Mucosa of gallbladder (tissue), 1 donor: ENCODE measurements at places on chromosomes 13 and 19. TPM values are rescaled to one million over a fixed set of nuclear protein-coding genes. Genes with fewer than 3 reads are reported as not detected.

Gene UNC13A
- total RNA-seq, result 0.78 TPM

Gene CDX2
- 0.17 TPM for total RNA-seq

Gene PSG5
- total RNA-seq, result not detected

Gene SPRYD7
- 6.3 TPM for total RNA-seq

GRCh38 chr13:72437458-72437857 lies 290.0 kb downstream of the MZT1 start:
- no peak for DNase-seq

GRCh38 chr19:18469069-18469846 lies 31.3 kb upstream of the ISYNA1 start:
- DNase-seq, result peak; percentile 56

DNA sequence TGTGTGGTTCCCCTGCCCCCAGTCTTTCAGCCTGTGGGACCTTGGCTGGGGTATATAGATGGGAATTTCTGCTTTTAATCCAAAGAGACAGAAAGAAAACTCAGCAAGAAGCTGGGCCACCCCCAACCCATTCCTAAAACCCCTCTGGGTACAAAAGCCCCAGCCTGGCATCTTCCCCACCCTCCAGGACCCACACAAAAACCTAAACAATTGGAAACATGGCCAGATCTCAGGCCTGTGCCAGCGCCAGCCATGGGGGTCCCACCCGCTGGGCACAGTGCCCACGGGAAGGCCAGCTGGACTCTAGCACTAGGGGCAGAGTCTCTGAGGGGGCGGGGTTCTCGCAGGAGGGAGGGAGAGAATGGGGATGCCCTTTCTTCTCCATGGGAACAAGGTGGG lies 8.6 kb downstream of the LYL1 start:
- no peak for DNase-seq

- no peak for DNase-seq
Measured at GRCh38 chr13:113239357-113239756, 29.9 kb downstream of the CUL4A start.

DNA sequence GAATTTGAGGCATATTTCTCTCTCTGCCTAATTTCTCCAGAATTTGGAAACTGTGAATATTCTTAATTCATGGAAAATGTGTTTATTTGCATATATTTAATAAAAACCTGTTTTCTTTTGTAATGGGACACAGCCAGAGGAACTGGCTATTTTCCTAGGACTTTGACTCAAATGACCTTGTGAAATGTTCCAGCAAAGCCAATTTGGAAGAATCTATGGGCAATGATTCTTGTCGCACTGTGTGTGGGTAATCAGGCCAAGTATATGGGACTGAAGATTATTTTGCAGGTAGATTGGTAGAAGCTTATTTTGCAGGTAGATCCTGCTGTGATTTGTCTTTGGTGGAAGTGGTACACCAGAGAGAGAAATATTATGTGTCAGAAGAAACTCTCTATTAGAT lies 38.8 kb downstream of the SUCLA2 start:
- DNase-seq, result no peak

GRCh38 chr13:42041684-42042035 lies 6.8 kb upstream of the DGKH start:
- DNase-seq, result peak; percentile 60

- DNase-seq, result no peak
Measured at GRCh38 chr13:74036373-74036772, 97.8 kb downstream of the KLF12 start.

- DNase-seq, result peak; percentile 10
Measured at GRCh38 chr19:53158119-53158656, 665 bp downstream of the ZNF347 start.

- DNase-seq, result no peak
Measured at GRCh38 chr13:40652588-40652940, 13.9 kb downstream of the FOXO1 start.

DNA sequence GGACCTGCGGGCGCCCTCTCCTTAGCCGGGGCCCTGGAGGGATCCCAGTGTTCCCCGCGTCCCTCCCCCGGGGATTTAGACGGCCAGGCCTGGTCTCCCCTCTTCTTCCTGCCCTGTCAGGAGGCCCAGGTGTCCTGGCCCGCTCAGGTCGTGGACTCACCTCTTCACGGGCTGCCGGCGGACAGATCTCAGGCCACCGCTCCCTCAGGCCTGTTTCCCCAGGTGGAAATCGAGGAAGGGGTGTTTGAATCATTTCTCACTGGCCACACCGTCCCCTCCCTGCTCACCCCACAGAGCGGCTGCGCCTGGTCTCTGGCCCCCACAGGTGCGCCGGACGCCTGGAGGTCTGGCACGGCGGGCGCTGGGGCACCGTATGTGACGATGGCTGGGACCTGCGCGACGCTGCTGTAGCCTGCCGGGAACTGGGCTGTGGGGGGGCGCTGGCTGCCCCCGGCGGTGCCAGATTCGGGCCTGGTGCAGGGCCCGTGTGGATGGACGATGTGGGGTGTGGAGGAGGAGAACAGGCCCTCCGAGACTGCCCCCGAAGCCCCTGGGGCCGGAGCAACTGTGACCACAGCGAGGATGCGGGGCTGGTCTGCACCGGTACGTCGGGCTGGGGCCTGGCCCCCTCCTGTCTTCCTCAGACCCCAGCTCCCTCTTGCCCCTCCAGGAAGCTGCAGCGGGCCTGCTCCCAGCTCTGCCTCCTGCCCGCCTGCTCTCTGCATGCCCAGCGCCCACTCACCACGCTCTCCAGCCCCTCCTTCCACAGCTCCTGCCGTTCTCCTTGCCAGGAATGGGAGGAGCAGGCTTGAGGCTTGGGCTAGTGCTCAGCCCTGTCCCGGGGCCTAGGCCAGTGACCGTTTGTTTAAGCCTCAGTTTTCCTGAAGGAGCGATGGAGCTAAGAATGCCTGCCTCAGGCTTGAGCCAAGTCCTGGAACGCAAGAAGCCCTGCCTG lies 2.5 kb downstream of the SSC5D start:
- no peak for DNase-seq

GRCh38 chr19:18058208-18059009 lies 28.3 kb downstream of the IL12RB1 start:
- DNase-seq, result peak; percentile 83

GRCh38 chr13:113771709-113772331 lies 12.8 kb downstream of the TMEM255B start:
- no peak for DNase-seq

- no peak for DNase-seq
Measured at GRCh38 chr19:49890349-49891311, 6.1 kb downstream of the IL4I1 start.

GRCh38 chr13:44359983-44360375 lies 13.6 kb upstream of the SERP2 start:
- DNase-seq, result no peak

- no peak for DNase-seq
Measured at GRCh38 chr13:76637641-76638141, 248.5 kb downstream of the KCTD12 start.
